ENCODE measurements at places on chromosomes 13 and 19. TPM values are rescaled to one million over a fixed set of nuclear protein-coding genes. Genes with fewer than 3 reads are reported as not detected.
A peak's percentile ranks its signal among the peaks of the same experiment; 100 is the strongest.

- DNase-seq = no peak
Measured at GRCh38 chr19:44856421-44857083, 10.5 kb downstream of the NECTIN2 start.

- no peak for DNase-seq
Measured at GRCh38 chr19:1901940-1902404, 3.2 kb upstream of the ADAT3 start.

Gene PEG3
- total RNA-seq = 17.0 TPM

GRCh38 chr19:44644402-44645016, 799 bp downstream of the PVR start:
- DNase-seq = peak; percentile 21

Gene TMEM59L
- not detected for total RNA-seq

DNA sequence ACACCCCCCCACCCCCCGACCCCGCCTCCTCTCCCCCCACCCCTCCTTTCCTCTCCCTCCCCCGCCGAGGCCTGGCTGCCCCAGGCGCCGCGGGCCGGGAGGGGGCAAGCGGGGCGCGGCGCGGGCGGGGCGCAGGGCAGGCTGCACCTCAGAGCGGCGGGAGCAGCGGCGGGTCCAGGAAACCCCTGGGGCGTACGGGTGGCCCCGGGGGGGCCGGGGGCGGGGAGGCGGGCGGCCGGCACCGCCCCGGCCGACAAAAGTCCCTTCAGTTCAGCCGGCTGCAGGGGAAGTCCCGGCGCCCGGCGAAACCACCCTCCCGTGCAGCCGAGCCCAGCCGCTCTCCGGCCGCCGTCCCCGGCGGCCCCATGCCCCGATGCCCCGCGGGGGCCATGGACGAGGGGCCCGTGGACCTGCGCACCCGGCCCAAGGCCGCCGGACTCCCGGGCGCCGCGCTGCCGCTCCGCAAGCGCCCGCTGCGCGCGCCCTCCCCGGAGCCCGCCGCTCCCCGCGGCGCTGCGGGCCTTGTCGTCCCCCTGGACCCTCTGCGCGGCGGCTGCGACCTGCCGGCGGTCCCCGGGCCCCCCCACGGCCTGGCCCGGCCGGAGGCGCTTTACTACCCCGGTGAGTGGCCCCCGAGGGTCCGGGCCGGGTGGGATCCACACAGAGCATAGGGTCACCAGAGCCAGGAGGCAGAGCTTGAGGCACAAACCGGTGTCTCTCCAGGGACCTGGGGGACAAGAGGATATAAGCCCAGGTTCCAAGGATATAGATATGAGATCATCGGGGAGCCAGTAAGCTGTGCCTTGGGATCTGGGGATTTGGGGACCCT, at the start of gene BCL3:
Gene BCL3 (plus strand): TSS at position 283 of the 829 bp plus-strand sequence. CDS start 83 bp downstream, at position 366.
- peak; percentile 48 for DNase-seq

Gene BRSK1
- total RNA-seq = 2.5 TPM

DNA sequence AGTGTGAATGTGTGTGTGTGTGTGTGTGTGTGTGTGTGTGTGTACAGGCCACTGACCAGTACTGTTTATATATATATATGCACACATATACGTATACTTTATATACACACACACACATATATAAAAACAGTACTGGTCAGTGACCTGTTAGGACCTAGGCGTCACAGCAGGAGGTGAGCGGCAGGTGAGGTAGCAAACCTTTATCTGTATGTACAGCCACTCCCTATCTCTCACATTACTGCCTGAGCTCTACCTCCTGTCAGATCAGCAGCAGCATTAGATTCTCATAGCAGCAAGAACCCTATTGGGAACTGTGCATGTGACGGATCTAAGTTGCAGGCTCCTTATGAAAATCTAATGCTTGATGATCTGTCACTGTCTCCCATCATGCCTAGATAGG, 34.5 kb downstream of the TBC1D4 start:
- no peak for DNase-seq

DNA sequence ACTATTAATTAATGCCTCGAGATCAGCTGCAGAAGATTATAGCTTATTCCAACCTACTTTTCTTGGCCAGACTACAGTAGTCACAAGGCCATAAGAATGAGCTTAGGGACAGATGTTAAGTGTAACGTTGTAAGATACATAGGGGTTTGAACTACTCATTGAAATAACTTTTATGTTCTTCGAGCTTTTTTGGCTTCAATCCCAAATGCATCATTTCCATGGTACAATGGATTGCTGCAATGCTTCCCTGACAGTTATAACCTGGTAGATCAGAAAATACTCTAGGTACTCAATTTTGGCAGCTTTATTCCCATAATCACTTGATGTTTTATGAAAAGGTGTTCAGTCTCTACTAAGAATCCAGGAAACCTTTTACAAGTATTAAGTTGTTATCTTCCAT, 2216.7 kb upstream of the PCDH20 start:
- DNase-seq = no peak

- DNase-seq = no peak
Measured at GRCh38 chr19:50178320-50178719, 15.2 kb upstream of the IZUMO2 start.

GRCh38 chr13:46598140-46598819, 45.3 kb downstream of the LRCH1 start:
- DNase-seq = no peak

DNA sequence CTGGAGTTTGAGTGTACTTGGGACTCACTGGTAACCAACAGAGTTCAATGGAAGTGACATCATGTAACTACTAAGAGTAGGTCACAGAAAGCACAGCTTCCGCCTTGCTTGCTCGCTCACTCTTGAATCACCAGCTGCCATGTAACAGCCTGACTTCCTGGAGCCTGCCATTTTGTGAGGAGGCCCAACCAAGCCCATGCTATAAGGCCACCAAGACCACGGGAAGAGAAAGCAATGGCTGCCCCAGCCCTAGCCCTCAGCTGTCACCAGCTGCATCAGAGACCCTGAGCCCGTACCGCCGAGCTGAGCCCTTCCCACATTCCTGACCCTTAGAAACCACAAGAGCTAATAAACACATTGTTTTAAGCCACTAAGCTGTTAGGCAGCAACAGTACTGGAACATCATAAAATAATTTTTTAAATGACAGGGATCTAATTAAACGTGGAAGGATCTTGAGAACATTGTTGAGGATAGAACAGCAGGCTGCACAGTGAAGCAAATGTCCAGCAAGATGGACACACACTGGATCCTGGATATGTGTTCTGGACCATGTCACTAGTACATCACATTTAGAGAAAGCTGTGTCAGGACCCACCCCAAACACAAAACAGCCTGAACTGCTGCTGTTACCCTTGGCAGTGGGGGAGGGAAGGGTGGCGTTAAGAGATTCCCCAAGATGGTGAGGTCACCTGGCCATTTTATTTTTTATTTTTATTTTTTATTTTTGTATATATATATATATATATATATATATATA, 21.7 kb upstream of the LDLR start:
- no peak for DNase-seq

DNA sequence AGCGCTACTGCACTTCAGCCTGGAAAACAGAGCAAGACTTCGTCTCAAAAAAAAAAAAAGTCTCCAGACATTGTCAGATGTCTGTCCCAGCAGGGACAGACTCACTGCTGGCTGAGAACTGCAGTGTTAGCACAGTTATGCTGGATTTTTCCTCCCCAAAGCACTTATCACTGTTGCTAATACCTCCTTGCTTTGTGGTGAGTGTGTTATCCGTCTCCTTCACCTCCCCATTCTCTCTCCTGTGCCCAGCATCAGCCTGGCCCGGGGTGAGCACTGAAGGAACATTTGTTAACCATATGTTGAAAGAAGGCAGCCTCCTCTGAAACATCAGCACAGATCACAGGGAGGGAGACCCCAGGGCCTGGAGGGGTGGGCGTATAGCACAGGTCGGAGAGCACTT, 11.3 kb downstream of the MYO9B start:
- no peak for DNase-seq

- DNase-seq = no peak
Measured at GRCh38 chr13:76874479-76874878, 11.7 kb downstream of the KCTD12 start.

DNA sequence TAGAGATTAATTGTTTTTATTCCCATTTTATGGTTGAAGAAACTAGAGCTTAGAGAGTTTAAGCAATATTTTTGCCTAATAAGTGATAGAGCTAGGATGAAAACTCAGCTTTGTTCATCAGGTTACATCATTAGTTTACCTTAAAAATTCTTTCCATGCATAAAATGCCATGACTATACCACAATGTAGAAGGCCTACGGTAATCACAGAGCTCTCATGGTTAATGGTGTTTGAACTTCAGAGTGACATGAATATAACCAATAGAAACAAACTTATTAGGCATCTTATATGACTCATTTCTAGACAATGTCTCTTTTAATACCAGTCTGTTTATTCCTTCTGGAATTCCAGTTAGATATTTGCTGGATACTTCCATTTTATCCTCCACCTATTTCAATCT, 78.5 kb downstream of the FGF9 start:
- DNase-seq = no peak

DNA sequence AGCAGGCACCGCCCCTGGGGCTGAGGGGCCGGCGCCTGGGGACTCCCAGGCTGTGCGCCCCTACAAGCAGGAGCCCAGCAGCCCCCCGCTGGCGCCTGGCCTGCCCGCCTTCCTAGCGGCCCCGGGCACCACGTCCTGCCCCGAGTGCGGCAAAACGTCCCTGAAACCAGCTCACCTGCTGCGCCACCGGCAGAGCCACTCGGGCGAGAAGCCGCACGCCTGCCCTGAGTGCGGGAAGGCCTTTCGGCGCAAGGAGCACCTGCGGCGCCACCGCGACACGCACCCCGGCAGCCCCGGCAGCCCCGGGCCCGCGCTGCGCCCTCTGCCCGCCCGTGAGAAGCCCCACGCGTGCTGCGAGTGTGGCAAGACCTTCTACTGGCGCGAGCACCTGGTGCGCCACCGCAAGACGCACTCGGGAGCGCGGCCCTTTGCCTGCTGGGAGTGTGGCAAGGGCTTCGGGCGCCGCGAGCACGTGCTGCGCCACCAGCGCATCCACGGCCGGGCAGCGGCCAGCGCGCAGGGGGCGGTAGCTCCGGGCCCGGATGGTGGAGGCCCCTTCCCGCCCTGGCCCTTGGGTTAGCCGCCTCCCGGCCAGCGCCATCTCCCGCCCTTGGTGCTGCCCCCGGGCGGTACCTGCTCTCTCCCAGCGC, 16.1 kb upstream of the GALP start:
- DNase-seq = no peak

GRCh38 chr19:14419106-14419813, at the start of gene DDX39A:
Gene DDX39A, minus strand, starts transcription at chr19:14419341. Its CDS starts 6,121 bp downstream, at chr19:14413220.
- peak; percentile 98 for DNase-seq

DNA sequence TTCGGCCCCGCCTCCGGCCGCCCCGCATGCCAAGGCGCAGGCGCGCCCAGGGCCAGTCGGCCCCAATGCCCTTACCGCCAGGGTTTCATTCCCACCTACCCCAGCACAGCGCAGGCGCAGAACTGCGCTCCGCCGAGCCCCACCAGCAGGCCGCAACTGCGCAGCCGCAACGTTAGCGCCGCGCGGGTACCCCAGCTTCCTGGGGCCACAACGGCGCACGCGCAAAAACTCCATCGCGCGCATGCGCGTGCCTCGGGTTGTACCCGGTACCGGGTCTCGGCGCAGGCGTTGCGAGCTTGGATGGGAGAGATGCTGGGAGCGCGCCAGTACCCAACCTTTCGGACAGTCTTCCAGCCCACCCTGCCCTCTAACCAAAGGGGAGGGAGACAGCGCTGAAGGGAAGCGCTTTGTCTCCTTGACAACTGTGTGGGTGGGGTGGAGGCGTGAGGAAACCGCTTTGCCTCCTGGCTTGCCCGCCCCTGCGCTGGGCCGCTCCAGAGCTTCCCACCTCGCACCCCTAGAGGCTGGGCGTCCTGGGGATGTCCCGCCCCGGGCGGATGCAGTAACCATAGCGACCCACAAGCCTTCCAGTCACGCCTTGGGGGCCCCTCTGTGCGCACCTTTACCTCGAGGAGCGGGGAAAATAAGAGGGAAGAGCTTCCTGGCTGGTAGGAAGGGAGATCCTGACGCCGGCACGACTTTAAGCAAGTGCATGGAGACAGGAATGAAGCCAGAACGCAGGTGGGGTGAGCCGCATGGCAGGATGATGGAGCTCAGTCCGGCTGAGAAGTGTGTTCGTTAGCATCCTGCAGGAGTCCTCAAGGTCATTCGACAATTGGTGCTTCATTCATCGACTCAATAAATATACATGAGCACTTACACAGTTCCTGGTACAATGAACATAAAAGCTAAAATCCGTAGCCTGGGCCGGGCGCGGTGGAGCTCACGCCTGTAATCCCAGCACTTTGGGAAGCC, 525 bp upstream of the MYPOP start:
- DNase-seq = peak; percentile 96

DNA sequence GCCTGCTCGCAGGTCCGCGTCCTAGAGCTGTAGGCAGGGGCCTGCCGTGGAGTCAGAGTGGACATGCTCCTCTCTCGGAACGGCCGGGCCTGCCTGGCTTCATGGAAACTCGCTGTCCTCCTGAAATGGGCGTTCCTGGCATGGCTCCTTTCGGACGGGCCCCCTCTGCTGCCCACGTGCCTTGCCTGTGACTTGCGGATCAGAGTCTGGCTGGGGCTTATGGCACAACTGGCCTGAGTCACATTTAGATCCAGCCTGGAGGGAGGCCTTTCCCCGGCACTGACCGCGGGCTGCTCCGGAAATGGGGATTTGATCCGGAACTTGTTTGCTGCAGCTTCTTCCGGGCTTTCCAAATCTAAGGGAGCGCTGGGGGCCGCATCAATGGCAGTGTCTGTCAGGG, 28.1 kb downstream of the THSD1 start:
- no peak for DNase-seq

DNA sequence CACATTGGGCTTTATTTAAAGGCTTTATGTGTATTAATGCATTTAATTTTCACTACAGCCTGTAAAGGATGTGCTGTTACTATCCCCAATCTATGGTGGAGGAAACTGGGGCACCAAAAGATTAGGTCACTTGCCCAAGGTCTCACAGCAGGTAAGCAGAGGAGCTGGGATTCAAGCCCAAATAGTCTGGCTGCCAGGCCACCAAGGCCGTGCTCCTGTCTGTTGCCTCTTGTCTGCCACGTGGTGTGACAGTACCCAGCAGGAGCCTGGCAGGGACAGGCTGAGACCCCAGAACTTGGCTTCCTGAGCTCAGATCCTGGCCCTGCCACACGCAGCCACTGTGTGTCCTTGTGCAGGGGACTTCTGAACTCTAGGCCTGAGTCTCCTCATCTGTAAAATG, 4.5 kb downstream of the NTN5 start:
- DNase-seq = no peak

GRCh38 chr13:77310579-77311279, 16.2 kb downstream of the MYCBP2 start:
- no peak for DNase-seq

Gene NECTIN2
- 86.6 TPM for total RNA-seq

DNA sequence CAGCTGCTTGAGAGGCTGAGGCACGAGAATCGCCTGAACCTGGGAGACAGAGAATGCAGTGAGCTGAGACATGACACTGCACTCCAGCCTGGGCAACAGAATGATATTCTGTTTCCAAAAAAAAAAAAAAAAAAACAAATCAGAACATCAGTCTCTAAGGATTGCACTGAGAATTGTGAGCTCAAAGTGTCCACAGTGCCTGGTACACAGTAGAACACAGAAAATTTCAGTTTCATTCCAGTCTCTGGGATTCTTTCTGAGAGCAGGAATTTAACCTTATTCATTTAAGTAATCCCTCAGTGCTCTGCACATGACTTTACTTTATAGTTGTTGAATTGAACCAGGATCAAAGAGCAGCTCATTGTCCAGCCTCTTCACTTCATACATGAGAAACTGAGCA, 25.9 kb upstream of the GATAD2A start:
- DNase-seq = no peak

- DNase-seq = no peak
Measured at GRCh38 chr19:31906111-31906871, 439.1 kb upstream of the ZNF507 start.

Gene PGPEP1
- total RNA-seq = 29.2 TPM

Gene WDR62
- 0.59 TPM for total RNA-seq

Data from breast epithelium (tissue), 4 donors.